ENCODE measurements at places on chromosomes 3 and 15. TPM values are rescaled to one million over a fixed set of nuclear protein-coding genes. Genes with fewer than 3 reads are reported as not detected.
A peak's percentile ranks its signal among the peaks of the same experiment; 100 is the strongest.

BUB1B gene
- 62.3 TPM for total RNA-seq

SECISBP2L gene
- 19.6 TPM for total RNA-seq

DBR1 gene
- 28.1 TPM for total RNA-seq

TM4SF4 gene
- not detected for total RNA-seq

DPPA2 gene
- not detected for total RNA-seq

MAP1A gene
- total RNA-seq = 0.68 TPM

GALNT15 gene
- total RNA-seq = not detected

ADAMTSL3 gene
- not detected for total RNA-seq

GRCh38 chr3:126279853-126280252 lies 77.4 kb downstream of the KLF15 start:
- H3K36me3 ChIP-seq = no peaks in the 10 kb centered on the region
- peaks cover 38% of the 10 kb centered on the region for H3K27me3 ChIP-seq
- H3K27ac ChIP-seq = no peak overlapping the region
- no peak overlapping the region for H3K4me3 ChIP-seq

DNA sequence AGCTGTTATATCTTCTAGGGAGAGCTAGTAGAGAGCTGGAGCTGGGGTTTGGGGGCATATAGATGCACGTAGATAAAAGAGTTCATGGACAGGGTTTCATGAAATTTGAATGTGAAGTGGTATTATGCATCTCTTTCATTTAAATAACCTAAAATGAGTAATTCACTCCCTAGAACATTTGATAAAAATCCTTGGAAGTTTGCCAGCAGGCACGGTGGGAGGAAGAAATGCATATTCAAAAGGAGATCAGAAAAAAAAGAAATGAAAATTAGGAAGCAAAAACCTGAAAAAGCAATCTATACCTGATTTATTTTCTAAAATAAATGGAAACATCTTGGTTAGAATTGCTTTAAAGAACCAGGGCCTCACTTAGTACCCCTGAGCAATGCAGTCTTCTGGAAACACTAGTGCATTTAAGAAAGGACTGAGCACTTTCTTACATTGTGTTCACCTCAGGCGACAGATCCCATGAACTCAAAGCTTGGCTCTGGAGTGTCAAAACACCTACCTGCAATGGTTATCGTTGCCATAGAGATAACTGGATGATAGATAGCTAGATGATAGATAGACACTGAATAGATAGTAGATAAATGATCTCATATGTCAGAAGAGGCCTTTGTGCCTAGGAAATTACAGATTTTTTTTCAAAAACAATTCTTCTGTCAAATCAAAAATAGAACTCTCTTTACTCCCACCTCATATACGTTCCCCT lies 458.6 kb upstream of the THRB start:
- no peak overlapping the region for H3K27ac ChIP-seq
- no peak for DNase-seq
- no peaks in the 10 kb centered on the region for H3K27me3 ChIP-seq
- no peaks in the 10 kb centered on the region for H3K4me1 ChIP-seq
- no peak overlapping the region for H3K4me3 ChIP-seq

DNA sequence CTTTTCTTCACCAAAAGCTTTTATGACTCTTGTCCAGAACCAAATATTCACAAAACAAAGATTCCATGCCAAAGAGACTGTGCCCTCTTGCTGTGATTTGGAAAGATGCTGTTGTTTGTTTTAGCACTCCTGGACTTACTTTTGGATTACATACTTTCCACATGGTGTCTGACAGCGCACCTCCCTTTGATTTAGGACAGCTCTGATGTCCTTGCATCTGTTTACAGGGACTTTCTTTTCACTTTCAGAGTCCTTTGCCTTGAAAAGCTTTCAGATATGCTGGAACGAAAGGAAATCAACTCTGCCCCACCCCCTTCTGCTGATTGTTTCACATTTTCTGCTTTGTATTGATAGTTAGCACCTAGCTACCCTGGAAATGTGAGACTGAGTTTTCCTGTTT lies 133.0 kb upstream of the NR2E3 start:
- H3K4me1 ChIP-seq = peaks cover 15% of the 10 kb centered on the region
- no peaks in the 10 kb centered on the region for H3K36me3 ChIP-seq
- H3K4me3 ChIP-seq = no peak overlapping the region
- peaks cover 30% of the 10 kb centered on the region for H3K27me3 ChIP-seq

- H3K4me1 ChIP-seq = no peaks in the 10 kb centered on the region
- no peak for DNase-seq
- no peaks in the 10 kb centered on the region for H3K27me3 ChIP-seq
- no peaks in the 10 kb centered on the region for H3K36me3 ChIP-seq
Observed at GRCh38 chr3:17130956-17131355, 246.2 kb downstream of the PLCL2 start.

DNA sequence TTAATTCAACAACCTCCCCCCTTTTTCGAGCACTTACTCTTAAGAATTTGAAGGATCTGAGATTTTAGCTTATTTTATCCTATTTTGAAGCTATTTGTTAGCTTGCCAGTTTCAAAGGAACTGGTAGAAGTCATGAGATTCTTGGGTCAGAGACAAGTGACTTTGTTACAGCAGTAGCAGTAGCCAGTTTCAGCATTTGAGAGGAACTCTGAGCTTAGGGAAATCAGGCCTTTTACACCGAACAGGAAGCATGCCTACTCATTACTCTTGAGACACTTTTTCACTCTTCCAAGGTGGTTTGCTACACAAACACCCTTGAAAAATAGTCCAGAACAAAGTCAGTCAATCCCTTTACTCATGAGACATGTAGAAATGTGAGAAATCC lies 24.5 kb upstream of the TM4SF1 start:
- H3K27me3 ChIP-seq = peaks cover 31% of the 10 kb centered on the region
- H3K36me3 ChIP-seq = no peaks in the 10 kb centered on the region
- no peak overlapping the region for H3K4me3 ChIP-seq
- no peaks in the 10 kb centered on the region for H3K4me1 ChIP-seq
- DNase-seq = no peak

DNA sequence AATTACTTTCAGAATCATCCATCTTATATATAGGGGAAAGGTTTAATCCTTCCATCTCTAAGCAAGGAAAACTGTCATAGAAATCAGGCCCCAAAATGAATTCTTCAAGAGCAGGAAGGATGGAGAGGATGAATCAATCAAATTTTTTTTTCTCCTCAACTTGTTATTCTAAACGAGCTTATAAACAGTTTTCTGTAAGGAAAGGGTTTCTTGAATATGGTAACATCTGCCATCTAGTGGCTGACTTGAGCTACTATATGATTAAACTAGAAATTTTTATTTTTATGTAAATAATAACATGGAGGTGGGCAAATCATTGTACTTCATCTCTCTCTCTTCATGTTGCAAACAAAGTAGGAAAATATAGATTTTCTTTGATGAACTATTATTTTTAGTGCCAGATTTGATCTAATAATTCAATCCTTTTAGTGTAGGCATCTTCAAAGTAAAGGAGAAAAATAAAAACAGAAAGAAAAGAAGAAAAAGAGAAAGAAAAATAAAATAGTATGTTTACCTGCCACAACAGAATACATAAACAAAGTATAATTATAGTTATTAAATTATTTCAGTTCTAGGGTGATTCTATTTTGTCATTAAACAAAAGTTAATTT lies 146.6 kb downstream of the SERPINI1 start:
- no peak overlapping the region for H3K27ac ChIP-seq
- peaks cover 3% of the 10 kb centered on the region for H3K4me1 ChIP-seq
- no peak overlapping the region for H3K4me3 ChIP-seq
- DNase-seq = no peak
- H3K36me3 ChIP-seq = no peaks in the 10 kb centered on the region
- peaks cover 17% of the 10 kb centered on the region for H3K27me3 ChIP-seq

DNA sequence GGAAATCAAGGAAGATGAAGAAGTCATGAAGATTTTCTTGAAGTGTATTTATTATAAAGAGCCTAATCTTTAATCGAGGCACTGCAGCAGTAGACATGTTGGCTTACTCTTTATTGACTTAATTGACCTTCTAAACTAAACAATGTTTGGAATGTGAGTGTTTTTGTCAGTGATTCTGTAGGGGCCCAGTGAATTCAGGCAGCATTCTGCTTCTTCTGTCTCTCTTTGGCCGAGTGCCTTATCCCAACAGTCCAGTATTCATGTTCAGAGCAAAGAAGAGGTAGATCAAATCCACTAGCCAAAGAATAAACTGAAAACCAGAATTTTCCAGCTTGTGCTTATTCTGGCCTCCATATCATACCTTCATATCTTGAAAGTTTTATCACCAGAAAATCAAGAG lies 55.7 kb downstream of the RLBP1 start:
- peaks cover 25% of the 10 kb centered on the region for H3K4me1 ChIP-seq
- H3K4me3 ChIP-seq = no peak overlapping the region
- no peak for DNase-seq
- peaks cover 8% of the 10 kb centered on the region for H3K36me3 ChIP-seq

DNA sequence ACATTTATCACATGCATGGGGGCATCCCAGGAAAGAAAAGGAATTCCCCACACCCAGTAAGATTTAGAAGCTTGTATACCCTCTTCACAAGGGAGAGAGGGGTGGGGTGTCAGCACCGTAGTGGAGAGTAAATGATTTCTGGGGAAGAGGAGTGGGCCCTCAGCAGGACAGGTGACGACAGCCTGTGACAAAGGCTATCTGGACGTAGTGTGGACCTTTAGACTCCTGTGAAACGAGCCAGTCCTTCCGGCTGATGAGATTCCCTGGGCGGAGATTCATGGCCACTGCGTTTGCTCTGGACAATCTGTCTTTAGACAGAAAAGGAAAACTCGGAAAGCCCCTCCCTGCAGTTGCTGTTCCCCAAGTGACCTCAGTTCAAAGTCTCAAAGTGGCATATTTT lies 1.7 kb upstream of the FAM3D start:
- no peak overlapping the region for H3K27ac ChIP-seq
- H3K27me3 ChIP-seq = no peaks in the 10 kb centered on the region
- H3K36me3 ChIP-seq = no peaks in the 10 kb centered on the region
- DNase-seq = no peak

DNA sequence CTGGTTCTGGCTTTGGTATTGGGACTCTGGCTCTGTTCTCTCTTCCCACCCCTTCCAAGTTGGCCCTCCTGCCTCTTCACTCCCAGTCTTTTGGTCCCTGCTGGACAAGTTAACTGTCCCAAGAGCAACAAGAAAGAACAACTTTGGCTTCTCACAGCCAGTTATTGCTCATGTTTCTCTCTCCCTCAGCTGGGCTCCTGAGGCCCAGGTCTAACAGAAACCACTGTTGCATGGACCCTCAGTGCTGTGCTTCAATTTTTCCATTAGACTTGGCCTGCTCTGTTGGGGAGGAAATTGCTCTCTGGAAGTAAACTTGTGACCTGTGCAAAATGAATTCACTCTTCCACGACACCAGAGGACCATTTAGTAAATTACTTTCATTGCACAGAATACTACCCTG lies 64.5 kb downstream of the CHST2 start:
- no peak overlapping the region for H3K4me3 ChIP-seq
- H3K36me3 ChIP-seq = peaks cover 8% of the 10 kb centered on the region
- peak overlapping the region; percentile 26 for H3K27ac ChIP-seq
- no peak for DNase-seq
- no peaks in the 10 kb centered on the region for H3K27me3 ChIP-seq

DNA sequence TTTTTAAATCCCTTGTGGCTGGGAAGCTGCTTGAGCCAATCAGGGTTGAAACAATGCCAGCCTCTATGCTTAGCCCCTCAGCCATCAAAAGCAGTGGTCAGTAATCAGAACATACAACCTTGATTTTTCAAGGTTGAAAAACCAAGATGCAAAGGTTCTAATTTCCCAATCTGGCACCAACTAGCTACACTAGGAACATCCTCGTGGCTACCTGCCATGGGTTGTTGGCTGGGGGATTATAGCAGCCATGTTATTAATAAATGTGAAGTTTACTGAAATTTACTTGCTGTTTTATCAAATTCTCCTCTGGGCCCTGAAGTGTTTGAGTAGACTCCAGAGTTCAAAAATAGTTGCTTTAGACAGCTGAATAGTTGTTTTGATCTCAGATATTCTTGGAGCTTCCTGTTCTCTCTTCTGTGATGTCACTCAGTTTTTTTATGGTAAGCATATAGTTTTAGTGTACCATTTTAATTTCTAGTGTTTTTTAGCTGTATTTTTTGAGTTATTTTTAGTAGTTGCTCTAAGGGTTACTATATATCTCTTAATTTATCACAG lies 31.9 kb downstream of the PCCB start:
- no peak overlapping the region for H3K4me3 ChIP-seq
- H3K27ac ChIP-seq = no peak overlapping the region
- no peak for DNase-seq
- no peaks in the 10 kb centered on the region for H3K27me3 ChIP-seq

Data from activated naive CD8-positive, alpha-beta T cell treated with anti-CD3 and anti-CD28 coated beads for 36 hours (primary cell).